ENCODE measurements at places on chromosomes 1 and 21.

DNA sequence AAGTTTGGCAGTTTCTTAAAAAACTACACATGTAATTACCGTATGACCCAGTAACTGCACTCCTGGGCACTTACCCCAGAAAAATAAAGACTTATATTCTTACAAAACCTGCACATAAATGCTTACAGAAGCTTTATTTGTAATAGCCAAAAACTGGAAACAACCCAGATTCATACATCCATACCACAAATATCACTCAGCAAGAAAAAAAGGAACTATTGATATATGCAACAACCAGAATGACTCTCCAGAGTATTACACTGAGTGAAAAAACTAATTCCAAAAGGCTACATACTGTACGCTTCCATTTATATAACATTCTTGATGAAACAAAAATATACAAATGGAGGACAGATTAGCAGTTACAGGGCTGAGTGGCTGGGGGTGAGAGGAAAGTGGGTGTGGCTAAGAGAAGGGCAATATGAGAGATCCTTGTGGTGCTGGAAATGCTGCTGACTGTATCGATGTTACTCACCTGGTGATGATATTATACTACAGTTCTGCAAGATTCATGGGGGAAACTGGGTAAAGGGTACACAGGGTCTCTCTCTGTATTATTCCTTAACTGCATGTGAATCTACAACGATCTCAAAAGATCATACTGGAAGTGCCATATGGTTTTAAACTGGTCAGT, 96.0 kb upstream of the GNG4 start:
- no peak for DNase-seq

DNA sequence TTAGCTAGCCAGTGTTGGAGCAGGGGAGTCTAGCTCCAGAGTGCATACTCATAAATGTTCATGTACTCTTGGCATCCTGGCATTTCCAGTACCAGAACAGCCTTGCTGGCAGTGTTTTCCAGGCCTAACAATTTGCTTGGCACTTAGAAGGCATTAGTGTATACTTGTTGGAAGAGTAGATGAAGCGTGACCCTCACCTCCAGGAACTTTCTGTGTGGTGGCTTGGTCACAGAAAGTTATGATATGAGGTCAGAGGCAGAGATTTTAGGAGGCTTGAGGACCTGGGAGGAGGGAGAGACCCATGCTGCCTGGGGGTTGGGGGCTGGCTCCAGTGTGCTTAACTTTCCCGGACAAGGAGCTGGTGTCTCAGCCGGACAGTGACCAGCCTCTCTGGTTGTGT, 52.7 kb upstream of the GCLM start:
- no peak for DNase-seq

DNA sequence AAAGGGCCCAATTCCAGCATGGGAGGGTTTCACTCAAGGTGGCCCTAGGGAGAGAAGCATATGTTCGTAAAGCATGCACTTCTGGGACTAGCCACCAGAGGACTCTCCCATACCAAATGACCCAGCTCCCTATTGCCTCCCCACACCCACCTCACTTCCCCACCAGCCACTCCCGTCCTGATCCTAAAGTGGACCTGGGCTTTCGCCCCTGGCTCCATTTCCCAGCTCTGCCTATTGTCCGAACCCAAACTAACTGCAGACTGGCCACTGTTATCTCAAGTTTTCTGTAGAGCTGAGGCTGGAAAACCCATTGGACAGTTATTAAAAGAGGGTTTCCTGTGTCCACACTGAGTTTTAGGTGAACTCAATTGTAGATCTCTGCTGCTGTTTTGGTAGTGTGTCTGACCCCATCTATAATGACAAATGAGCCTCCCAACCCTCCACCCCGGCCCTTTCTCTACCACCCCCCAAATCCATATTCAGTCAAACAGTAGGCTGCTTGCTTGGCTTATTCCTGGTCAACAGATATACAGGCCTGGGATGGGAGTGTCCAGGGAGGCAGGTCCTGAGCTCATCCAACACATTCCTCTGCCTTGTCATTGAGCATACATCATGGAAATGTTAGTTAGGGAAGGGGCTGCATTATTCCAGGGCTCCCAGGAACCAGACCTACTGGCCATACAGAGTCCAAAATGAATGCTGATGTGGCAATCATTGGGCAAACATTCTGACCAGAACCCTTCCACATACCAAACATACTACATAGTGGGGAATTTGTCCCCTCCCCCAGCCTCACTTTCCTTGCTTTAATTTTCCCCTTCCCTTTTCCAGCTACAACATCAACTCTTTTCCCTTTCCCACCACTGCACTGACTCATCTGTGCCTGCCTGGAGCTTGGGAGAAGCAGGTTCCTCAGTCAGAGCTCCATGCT, 59.2 kb downstream of the ABCA4 start:
- peak; percentile 73 for DNase-seq

GRCh38 chr1:159229896-159230295, 25.2 kb downstream of the ACKR1 start:
- DNase-seq: no peak

DNA sequence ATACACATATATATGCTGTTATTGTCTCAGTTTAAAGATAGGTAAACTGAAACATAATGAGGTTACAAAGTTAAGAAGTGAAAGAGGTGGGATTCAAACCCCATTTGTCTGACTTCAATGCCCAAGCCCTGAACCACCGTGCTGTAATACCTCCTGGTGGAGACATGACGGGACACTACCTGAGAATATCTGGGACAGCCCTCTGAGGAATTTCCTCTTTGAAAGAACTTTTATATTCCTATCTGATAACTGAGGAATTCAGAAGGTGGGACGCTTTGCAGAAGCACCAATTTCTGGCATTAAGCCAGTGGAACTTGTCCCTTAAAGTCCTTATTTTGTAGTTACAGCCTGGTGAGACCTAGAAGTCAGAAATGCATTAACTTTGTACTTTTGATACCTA, 32.1 kb upstream of the FASLG start:
- peak; percentile 28 for DNase-seq

GRCh38 chr1:198001776-198002408, 84.7 kb downstream of the LHX9 start:
- DNase-seq: no peak

DNA sequence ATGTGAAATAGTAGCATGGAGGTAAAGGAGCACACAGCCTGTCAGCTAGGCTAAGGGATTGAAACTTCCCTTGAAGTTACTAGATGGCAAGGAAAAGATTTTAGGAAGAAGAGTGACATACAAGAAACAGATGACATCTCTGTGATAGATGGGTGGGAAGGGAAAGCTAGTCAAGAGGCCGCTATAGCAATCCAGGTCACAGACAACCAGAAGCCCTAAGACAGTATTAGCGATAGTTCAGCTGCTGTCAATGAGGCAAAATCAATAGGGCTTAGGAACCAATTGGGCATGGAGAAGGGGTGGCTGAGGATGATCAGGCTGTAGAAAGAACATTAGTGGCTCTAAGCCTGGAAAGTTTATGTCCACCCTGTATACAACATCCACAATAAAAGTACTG, 111.1 kb downstream of the GLUL start:
- no peak for DNase-seq

GRCh38 chr1:45230537-45230936, 24.1 kb upstream of the ZSWIM5 start:
- peak; percentile 15 for DNase-seq

GRCh38 chr21:15124731-15125130, 59.9 kb upstream of the NRIP1 start:
- DNase-seq: no peak

GRCh38 chr1:42851420-42851819, 5.0 kb downstream of the ZNF691 start:
- DNase-seq: no peak

DNA sequence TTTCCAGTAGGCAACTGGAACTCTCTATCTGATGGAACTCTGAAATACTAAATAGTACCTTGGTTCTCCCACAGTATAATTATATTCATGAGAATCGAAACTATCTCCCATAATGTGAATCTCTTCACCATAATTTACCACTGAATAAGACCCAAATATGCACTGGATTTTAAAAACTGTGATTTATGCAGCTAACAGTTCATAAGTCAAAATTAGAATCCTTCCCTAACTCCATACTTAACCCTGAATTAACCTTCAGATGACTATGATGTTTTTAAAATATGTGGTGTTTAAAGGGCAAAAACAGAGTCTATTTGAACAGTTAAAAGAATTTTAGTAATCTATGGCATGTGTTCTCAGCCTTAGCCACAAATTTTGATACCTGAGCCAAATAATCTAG, 22.9 kb upstream of the SLC44A3 start:
- no peak for DNase-seq

GRCh38 chr1:39944410-39945112, 10.4 kb upstream of the MFSD2A start:
- no peak for DNase-seq

DNA sequence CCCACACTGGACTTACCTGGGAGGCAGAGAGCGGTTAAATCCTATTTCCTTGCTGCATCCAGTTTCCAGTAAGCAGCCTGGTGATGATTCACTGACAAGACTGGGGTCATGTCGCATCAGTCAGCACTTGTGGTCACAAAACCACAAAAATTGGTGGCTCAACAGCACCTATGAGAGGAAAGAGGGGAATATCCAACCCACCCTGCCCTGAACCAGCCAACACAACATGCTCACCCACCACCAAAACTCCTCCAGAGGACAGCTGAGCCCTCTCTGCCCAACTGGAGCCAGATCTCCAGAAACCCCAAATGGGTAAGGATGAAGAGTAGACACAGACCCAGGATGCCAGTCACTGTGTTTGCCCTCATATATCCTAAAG, 64.0 kb downstream of the CD46 start:
- no peak for DNase-seq

- no peak for DNase-seq
Measured at GRCh38 chr1:82453511-82454185, 652.9 kb downstream of the ADGRL2 start.

GRCh38 chr1:222777977-222778376, 36.9 kb upstream of the DISP1 start:
- DNase-seq: no peak

- no peak for DNase-seq
Measured at GRCh38 chr1:10506677-10507047, 31.9 kb downstream of the PEX14 start.

DNA sequence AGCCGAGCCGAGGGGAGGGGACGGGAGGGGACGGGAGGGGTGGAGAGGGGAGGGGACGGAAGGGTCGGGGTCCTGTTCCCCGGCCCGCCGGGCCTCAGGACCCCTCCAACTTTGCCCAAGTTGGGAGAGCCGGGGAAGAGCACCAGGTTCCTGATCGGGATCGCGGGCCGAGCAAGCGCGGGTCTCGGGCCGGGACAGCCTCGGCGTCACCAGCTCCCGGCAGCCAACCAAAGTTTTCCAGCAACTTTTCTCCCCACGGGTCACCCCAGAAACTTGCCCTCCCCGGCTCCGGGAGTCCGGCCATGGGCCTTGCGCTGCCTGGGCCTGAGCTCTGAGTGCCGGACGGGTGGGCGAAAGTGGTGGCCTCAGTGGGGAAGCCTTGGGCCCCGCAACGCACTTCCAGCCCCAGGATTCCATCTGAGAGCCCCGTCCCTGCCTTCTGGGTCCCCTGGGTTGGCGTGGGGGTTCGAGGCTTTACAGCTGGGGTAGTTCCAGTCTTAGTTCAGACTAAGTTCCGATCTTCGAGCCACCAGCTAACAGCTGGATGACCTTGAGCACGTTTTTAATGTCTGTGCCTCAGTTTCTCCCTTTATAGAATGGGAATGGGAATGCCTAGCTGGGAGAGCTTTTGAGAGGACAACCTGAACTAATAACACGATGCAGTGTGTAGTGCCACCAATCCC, 458 bp downstream of the ZC3H12A start:
- no peak for DNase-seq

- DNase-seq: no peak
Measured at GRCh38 chr1:114466334-114467014, 44.5 kb downstream of the TRIM33 start.

- no peak for DNase-seq
Measured at GRCh38 chr1:21552715-21553114, 43.5 kb downstream of the ALPL start.

DNA sequence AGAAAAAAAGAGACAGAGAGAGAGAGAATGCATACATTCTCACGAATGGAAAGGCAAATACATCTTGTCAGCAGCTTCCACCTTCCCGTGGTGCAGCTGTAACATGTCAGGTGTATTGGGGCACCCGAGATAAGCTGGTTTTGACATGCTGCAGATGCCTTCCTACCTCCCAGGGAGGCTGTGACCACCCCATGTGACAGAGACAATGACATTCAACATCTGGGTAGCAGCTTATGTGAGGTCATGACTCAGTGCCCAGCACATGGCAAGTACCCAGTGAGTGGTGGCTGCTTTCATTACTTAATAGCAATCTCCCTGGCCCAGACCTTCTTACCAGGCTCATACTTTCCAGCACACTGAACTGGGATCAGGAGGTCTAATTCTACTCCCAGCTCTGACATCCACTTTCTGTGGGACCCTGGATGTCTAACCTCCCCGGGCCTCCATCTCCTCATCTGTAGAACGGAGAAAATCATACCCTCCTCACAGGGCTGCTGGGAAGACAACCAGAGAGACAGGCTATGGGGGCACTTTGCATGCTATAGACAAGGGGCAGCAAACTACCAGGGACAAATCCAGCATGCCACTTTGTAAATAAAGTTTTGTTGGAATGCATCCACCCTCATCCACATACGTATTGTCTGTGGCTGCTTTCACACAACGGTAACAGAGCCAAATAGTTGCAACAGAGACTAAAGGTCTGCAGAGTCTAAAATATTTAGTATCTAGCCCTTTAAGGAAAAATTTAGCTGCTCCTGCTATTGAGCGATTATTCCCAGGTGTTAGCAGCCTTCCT, 38.5 kb upstream of the ZBTB40 start:
- DNase-seq: no peak

GRCh38 chr1:67052741-67053534, 1.0 kb downstream of the SLC35D1 start:
- peak; percentile 14 for DNase-seq

DNA sequence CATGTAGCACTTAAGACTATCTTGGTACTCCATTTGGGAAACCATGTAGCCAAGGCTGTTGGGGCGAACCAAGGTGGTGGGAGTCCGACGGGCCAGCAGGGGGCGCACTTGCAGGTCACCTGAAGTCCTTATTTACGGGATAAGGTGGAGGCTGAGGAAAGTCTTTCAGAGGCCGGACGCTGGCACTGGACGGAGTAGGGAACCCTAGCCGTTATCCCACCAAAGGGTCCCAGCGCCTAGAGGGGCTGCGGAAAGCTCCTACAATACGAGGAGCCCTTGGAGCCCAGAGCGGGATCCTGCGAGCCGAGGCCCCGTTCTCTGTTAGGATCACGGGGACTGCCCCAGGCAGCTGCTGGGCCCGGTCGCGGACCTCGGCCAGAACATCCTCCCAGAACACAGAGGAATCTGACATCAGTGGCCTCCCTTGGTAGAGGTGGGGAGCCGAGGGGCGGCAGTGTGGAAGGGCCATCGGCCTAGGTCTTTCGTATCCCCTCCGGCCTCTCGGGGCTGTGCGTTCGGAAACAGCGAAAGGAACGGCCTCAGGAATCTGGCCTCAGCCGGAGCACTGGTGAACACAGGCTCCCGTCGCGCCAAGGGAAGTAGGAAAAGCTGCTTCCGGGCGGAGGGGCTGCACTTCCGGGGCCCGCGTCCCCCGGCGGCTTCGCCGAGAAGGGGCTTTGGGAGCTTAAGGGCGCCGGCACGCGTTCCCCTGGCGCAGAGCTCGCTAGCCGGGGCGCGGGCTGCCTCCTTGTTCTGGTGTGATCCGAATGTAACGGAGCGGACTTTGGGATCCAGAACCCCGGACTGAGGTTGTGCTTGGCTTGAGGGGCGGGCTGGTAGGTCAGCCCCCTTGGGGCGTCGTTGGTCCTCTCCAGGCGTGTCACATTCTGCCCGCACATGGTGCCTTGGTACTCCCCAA, 29.9 kb upstream of the RPTN start:
- peak; percentile 87 for DNase-seq

GRCh38 chr1:206890125-206891060, 6.8 kb upstream of the IL24 start:
- no peak for DNase-seq
